Activated CD4-positive, alpha-beta T cell treated with anti-CD3 and anti-CD28 coated beads, Interleukin-2, amount 50 U/mL, for 48 hours (primary cell): ENCODE measurements at places on chromosomes 13 and 19.

- DNase-seq: no peak
These were observed 32.4 kb downstream of the ACTN4 start for GRCh38 chr19:38679839-38680238.

GRCh38 chr13:27979765-27980279, 8.7 kb downstream of the URAD start:
- no peak for DNase-seq

DNA sequence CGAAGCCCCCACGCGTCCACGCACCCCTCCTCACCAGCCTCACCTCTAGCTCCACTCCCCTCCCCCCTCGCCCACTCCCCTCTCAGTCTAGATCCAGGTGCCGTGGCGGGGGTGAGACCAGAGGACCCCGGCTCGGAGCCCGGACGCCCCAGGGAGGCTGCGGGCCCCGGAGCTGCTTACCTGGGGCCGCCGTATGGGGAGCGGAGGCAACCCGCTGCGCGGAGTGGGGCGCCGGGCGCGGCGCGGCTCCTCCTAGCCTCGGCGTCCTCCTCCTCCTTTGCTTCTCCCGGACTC, 353 bp downstream of the ENOX1 start:
- no peak for DNase-seq

DNA sequence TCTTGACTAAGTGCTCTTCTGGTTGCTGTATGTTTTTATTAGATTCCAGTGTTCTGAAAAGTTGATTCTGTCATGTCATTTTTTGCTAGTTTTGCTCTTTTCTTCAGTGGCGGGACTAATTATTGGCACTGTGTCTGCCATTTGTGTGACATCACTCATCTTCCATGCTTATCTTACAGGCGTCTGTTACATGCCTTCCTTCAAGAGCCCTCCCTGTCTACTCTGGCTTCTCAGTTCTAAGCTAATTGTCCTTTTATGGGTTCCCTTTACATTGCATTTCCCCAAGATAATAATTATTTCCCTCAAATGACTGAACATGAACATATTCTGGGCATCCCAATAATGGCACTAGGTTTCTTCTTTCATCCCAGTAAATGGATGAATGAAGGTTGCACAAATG, 459.1 kb downstream of the DCT start:
- DNase-seq: no peak

DNA sequence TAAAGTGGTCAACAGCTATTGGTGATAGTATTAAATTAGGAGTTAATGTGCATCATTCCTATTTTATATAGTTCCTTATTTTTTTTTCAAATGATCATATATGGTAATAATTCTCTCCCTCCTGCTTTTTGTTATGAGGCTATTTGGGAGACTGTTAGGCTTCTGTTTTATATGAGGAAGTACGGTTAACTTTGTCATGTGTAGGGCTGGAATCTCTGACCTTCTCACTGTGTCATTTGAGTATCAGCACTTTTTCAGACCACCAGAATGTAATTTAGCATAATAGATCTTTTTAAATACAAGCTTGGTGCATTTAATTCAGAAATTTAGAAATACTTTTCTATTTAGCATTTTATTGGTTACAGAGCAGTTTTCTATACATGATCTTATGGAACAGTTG, 7.7 kb downstream of the DGKH start:
- DNase-seq: no peak

- no peak for DNase-seq
These were observed 120.1 kb downstream of the ZNF486 start for GRCh38 chr19:20287070-20287469.

DNA sequence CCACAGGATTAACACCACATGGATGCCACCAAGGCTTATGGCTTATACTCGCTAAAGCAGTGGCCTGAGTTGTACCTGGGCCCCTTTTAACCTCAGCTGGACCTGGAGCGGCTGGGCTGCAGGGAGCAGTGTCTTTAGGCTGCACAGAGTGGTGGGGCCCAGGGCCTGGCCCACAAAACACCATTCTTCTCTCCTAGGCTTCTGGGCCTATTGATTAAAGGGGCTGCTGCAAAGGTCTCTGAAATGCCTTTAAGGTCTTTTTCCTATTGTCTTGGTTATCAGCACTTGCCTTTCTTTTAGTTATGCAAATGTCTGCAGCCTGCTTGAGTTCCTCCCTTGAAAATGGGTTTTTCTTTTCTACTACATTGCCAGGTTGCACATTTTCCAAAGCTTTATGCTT, 973.9 kb upstream of the PRR20A start:
- DNase-seq: no peak

DNA sequence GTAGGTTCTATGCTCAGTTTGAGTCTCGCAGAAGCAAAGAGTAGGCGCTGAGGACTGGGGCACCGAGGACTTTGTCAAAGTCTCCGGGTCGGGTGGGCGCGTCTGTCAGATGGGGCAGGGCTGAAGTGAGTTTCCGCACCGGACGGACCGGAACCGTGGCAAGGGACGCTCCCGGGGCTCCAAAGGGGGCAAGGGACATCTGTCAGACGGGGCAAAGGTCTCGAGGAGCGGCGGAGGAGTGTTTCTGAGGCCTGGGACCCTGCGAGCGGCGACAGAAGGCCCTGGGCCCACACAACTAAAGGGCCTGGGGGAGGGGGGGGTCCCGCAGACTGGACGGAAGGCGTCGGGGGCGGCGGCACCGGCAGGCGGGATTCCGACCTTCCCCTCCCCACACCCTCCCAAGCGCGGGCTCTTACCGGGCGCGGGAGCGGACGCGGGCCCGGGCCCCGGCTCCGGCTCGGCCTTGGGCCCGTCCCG, 13.3 kb upstream of the AKAP8L start:
- DNase-seq: no peak

- peak; percentile 86 for DNase-seq
These were observed 4.0 kb downstream of the EBI3 start for GRCh38 chr19:4233282-4233853.

GRCh38 chr13:50422181-50423148, 407.2 kb downstream of the KCNRG start:
- DNase-seq: no peak

- DNase-seq: no peak
These were observed 21.5 kb downstream of the C13orf46 start for GRCh38 chr13:113952151-113952982.

GRCh38 chr19:46537136-46538097, 41.8 kb upstream of the PNMA8B start:
- peak; percentile 79 for DNase-seq

GRCh38 chr19:28701491-28701890, 511.5 kb downstream of the UQCRFS1 start:
- DNase-seq: no peak
